ENCODE measurements at places on chromosomes 13 and 19.

- peak; percentile 81 for DNase-seq
Measured at GRCh38 chr19:18469069-18469846, 31.3 kb upstream of the ISYNA1 start.

GRCh38 chr19:2080336-2080988, 15.7 kb downstream of the MOB3A start:
- no peak for DNase-seq

GRCh38 chr19:32453736-32454135, 48.2 kb downstream of the DPY19L3 start:
- peak; percentile 26 for DNase-seq

- peak; percentile 27 for DNase-seq
Measured at GRCh38 chr13:40102854-40103253, 447.4 kb downstream of the COG6 start.

- DNase-seq: peak; percentile 87
Measured at GRCh38 chr13:106573284-106573846, 5.4 kb upstream of the ARGLU1 start.

DNA sequence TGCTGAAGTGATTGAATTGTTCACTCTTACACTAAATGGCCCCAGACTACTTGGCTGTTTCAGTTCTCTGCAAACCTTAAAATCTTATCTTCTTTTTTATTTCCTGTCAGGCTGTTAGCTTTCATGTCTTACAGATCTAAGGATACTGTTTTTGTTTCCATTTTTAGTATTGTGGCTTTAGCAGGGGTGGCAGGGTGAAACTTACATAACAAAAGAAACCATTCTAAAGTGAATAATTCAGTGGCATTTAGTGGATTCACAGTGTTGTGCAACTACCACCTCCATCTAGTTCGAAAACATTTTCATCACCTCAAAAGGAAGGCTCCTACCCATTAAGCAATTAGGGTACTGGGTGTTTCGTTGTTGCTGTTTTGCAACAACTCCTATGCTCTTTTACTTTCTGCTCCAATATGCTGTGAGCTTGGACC, 19.8 kb downstream of the TMEM272 start:
- DNase-seq: no peak

DNA sequence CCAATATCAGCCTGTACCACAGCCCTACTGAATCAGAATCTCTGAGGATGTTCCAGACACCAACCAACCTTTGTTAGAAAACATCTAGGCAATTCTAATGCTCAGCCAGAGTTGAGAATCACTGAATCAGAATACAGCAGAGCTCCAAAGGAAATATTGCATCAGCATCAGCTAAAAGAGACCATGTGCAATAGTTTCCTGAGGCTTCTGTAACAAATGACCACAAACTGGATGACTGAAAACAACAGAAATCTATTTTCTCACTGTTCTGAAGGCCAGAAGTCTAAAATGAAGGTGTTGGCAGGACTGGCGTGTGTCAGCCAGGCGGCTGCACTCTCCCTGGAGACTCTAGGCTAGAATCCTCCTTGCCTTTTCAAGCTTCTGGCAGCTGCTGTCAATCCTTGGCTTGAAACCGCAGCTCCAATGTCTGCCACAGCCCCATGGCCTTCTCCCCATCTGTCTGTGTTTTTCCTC, 1.2 kb upstream of the DCT start:
- peak; percentile 28 for DNase-seq

All from foreskin fibroblast (primary cell).